H9 (cell line): ENCODE measurements at places on chromosomes 16 and 17. TPM values are rescaled to one million over a fixed set of nuclear protein-coding genes. Genes with fewer than 3 reads are reported as not detected.

Gene MYH2
- 0.68 and 0.90 TPM in 2 replicates for total RNA-seq

Gene ASGR2
- not detected in 2 replicates for total RNA-seq

Gene KRT222
- total RNA-seq: 0.13 and 0.18 TPM in 2 replicates

Gene MT3
- 0.61 TPM in 1 of 2 replicates, not detected in the other for total RNA-seq

Gene GRIN2C
- 0.13 and 0.44 TPM in 2 replicates for total RNA-seq

Gene SBK1
- 65.5 and 69.7 TPM in 2 replicates for total RNA-seq
